ENCODE measurements at places on chromosomes 2 and 18.
A peak's percentile ranks its signal among the peaks of the same experiment; 100 is the strongest.

- no peak for DNase-seq
These were observed 13.6 kb upstream of the CXCR4 start for GRCh38 chr2:136131484-136131960.

GRCh38 chr2:146661473-146662096, 1183.2 kb upstream of the ACVR2A start:
- no peak for DNase-seq

- DNase-seq, result no peak
These were observed 84.7 kb upstream of the ST6GAL2 start for GRCh38 chr2:106970471-106971261.

DNA sequence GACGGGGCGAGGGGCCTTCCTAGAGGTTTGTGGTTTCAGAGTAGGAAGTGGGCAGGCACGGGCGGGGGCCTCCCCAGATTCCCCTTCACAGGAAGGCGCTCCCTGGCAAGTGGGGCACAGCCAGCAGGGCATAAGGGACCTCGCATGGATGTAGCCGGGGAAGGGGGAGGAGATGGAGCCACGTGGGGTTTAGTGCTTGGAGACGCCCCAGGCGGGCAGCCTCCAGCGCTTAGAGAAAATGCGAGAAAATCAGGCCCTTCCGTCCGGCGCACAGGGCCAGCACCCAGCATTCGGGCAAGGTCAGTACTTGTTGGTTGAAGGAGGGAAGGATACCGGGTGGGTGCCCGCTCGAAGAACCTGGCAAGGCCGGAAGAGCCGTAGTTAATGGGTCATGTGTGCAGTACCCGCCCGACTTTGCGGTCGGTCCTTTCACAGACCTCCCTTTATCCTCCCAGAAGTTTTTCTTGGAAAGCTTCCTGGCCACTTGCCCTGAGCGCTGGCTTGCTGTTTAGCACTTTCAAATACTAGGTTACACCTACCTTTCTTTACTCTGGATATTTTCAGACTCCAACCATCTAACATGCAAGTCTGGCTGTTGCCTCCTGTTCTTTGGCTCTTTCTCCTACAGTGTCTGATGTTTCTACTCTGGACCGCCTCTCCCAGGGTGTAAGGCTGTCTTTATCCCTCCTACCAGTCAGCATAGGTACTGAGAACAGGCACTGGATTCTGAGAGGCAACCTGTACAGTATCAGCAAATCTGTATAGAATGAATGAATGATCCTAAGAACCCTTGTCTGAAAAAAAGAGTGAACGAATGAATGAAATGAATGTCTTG, 78.1 kb downstream of the CIB4 start:
- no peak for DNase-seq

DNA sequence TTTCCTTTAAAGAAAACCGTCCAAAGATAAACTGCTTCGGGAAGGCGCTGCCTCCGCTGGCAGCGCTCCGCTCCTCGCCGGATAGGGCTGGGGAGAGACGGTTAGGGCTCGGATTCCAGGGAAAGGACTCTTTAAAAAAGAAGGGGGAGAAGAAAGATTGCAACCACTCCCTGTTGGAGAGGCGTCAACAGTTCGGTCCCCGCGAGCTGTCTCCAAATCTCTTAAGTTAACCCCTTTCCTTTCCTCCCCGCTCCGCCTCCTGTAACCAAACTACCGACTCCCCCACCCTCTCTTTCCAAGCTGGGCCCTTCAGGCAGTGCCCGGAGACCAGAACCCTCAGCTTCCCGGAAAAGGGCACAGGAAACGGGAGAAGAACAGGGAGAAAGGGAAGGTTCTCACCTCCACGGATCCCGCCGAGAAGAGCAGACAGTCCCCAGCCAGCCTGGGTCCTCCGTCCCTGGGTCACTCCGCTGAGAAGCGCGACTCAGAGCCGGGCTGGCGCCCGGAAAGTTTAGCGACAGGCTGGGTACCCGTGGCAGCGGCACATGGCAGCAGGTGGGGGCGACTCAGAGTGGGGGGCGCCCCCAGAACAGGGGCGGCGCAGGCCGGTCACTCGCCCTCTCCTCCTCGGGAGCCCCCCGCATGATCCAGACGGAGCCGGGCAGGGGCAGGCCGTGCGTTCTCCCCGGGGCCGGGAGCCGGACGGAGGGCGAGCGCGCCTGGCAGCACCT, 675 bp downstream of the FZD5 start:
- peak; percentile 55 for DNase-seq

DNA sequence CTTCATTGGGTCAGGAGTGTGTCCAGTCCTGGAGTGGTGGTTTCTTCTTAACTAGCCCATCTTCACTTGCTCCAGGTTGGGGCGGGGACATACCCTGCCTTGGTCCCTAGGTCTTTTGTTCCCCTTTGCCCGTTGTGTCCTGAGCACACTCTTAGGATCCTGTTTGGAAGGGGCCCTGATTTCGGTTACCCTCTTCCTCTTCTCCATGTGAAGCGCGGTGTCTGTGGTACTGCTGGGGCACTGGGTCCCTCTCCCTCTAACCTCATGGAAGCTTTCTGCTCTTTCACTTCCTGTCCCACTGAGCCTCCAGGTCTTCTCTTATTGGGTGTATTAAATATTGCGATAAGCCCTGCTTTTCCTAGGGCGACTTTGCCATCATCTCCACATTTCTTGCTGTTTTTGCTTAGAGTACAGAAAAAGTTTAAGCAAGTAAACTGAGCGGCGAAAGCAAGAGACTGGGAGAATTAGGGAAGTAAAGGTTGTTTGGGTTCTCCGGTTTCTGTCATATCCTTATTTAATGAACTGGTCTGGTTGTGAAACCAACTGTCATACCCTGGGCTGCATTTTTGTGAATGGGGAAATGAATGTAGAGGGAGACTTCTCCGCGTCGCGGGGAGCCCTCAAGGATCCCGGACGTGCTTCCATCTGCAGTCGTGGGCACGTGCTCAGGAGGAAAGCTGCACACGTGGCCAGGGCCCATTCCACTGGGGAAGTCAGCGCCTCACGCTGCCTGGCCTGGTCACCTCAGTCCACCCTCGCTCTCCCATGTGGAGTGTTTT, 73.8 kb upstream of the B3GNT7 start:
- no peak for DNase-seq

DNA sequence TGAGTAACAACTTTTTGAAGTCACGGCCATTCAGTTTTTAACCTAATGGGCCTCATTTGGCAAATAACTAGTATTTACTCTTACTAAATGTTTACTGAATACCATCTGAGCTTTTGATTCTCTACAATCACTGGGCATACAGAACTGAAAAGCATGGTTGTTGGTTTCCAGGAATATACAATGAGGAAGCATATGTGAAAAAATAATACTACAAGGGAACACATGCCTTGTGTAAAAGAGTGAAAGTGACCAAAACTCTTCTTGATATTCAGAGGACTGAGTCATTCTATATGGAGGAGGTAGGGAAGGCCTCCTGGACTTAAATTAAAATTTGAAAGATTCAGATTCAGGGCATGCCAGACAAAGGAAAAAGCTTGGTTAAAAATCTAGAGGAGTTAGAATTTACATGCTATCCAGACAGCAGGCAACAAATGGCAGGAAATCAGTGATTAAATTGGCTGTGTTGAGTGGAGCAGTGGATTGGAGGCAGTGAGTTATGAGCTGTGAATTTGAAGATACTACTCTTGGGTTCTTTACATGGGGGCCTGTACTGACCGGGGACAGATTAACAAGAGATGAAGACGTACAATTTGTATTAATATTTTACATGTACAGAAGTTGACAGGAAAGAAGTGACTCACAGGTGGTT, 53.6 kb upstream of the NRXN1 start:
- DNase-seq, result no peak

GRCh38 chr2:74259191-74259590, 60.8 kb downstream of the MTHFD2 start:
- no peak for DNase-seq

DNA sequence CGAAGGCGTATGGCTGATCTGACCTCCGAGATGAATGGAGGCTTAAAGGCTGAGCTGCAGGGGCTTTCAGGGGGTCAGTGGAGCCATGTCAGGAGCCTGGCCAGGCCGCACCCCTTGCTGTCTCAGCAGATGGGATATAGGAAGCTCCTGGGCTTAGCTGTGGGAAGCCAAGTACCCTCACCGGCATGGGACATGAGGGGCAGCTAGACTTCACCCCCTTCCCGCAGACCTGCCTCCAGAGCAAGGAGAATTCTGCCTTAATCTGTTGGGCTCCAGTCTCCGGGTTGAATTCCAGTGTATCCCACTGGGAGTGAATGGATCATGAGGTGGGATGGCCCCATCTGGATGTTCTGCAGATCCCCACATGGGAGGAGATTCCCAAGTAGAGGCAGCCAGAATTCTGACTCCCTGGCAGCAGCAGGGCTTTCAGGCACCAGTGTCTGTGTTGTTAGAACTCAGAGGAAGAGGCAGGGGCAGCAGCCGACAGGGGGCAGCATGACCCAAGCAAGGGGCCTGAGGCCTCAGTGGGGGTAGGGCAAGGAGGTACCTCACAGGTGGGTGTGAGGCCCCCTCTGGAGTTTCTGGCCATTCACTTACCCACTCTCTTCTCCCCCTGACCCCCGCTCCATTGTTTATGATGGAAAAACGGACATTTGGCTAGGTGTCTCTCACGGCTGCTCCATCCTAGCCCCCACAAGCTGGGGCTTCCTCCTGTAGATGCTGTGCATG, 19.1 kb downstream of the CAPG start:
- no peak for DNase-seq

DNA sequence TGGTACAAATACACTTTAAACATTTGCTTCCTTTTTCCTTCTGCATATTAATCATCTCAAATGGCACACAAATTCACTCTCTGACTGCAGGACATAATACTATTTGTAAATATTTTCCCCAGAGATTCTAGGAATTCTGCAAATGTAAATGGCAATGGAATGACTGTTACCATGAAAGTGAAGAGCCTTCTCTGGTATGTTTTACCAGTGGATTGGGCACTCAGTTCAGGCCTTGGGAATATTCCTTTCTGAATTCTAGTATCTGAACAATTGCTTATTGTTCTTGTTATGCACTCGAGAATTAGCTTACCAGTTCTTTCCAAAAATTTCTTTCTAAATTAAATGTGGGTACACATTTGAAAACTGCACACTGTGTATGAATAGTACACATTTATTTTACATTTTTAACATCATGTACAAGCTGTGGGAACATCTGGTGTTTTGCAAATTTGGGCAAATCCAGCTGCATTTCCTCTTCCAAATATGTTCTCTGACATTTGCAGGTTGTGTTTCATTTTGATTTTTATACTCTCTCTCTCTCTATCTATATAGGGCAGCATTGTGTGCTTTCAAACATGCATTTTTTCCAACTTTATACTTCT, 289.1 kb downstream of the NBAS start:
- DNase-seq, result no peak

- no peak for DNase-seq
These were observed 8.7 kb downstream of the SNED1 start for GRCh38 chr2:241007111-241007510.

DNA sequence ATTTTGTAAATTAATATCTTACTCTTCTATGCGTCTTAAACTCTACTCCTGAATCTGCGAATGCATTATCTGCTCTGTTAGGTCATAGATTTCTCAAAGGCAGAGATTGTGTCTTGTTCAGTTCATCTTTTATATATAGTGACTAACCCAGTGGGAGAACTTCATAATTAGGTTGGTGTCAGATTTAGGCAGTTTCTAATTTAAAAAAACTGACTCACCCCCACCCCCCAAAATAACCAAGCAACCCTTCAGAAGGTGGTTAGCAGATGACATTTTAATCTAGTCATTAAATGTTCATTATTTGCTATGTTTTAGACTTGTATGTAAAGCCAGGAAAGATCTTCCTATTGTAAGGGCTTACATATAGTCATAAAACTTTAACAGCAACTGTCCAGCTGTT, 10.4 kb downstream of the SERPINB12 start:
- no peak for DNase-seq

DNA sequence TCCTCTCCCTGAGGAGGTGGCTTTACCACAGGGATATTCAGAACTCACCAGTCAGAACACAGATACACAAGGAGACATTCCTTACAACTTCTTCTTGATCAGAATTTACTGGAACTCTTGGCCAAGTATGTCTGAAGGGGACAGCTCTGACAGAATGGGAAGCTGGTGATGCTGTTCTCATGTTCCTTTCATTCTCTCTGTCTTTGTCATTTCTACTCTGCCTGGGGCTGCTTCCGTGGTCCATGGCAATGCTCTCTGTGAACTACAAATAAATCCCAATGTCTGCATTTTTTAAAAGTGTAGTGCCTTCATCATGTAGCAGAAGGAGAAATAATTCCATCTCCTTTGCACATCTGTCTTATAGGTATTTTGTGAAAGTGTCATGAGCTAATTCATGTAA, 730.3 kb downstream of the CNTNAP5 start:
- no peak for DNase-seq

DNA sequence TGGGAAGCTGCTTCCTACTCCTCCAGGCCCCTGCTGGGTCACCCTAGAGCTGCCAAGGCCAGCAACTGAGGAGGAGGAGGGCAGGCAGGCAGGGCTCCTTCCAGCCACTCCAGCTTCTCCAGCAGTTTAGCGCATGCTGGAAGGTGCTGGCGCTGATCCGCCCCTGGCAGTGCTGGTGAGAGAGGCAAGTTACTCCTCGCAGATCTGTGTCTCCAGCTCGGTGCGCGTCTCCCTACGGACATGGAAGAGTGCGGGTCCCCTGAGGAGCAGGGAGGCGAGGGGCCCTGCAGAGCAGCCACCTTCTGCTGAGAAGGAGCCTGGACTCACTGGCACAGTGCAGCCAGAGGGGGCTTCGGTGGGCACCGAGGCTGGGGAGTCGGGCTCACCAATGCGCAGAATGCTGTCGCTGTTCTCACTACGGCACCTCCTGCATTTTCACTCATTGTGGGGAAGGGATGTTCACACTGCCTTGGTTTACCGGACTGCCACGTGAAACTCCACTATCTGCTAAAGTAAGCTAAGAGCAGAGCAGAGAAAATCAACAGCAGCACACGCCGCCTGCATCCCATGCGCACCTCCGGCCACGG, 206.0 kb downstream of the HDAC4 start:
- peak; percentile 40 for DNase-seq

DNA sequence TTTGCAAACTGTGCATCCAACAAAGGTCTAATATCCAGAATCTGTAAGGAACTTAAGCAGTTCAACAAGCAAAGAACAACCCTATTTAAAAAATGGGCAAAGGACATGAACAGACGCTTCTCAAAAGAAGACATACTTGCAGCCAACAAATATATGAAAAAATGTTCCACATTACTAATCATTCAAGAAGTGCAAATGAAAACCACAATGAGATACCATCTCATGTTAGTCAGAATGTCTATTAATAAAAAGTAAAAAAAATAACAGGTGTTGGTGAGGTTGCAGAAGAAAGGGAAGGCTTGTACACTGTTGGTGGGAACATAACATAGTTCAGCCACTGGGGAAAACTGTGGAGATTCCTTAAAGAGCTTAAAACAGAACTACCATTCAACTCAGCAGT, 126.2 kb downstream of the NAT8 start:
- no peak for DNase-seq

DNA sequence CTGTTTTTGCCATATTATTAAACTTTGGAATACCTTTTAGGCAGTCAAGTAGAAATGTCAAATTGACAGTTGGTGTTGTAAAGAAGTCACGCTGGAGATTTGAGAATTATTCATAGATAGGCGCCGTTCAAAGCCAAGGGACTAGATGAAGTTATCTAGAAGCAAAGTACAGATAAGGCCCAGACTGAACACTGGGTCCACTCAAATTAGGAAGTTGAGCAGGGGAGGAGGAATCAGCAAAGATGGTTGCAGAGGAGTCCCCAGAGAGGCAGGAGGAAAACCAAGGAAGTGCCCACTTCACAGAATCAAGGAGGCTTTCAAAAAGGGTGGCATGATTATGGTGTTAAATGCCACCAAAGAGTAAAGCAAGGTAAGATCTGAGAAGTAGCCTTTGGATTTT, 9.6 kb upstream of the ALS2 start:
- DNase-seq, result no peak

Measured in left lobe of liver (tissue), 2 donors.